Transverse colon (tissue), 4 donors: ENCODE measurements at places on chromosomes 12 and 14. TPM values are rescaled to one million over a fixed set of nuclear protein-coding genes. Genes with fewer than 3 reads are reported as not detected.

The CCDC60 gene
- 2.4 TPM for total RNA-seq

The PTGER2 gene
- 6.6 TPM for total RNA-seq

The DGLUCY gene
- 110 TPM for total RNA-seq

- peaks cover 5% of the 10 kb centered on the region for H3K4me1 ChIP-seq
- no peaks in the 10 kb centered on the region for H3K27me3 ChIP-seq
- no peaks in the 10 kb centered on the region for H3K36me3 ChIP-seq
- DNase-seq: no peak
- no peak overlapping the region for H3K27ac ChIP-seq
Observed at GRCh38 chr12:50609292-50609874, 104.6 kb downstream of the DIP2B start.

DNA sequence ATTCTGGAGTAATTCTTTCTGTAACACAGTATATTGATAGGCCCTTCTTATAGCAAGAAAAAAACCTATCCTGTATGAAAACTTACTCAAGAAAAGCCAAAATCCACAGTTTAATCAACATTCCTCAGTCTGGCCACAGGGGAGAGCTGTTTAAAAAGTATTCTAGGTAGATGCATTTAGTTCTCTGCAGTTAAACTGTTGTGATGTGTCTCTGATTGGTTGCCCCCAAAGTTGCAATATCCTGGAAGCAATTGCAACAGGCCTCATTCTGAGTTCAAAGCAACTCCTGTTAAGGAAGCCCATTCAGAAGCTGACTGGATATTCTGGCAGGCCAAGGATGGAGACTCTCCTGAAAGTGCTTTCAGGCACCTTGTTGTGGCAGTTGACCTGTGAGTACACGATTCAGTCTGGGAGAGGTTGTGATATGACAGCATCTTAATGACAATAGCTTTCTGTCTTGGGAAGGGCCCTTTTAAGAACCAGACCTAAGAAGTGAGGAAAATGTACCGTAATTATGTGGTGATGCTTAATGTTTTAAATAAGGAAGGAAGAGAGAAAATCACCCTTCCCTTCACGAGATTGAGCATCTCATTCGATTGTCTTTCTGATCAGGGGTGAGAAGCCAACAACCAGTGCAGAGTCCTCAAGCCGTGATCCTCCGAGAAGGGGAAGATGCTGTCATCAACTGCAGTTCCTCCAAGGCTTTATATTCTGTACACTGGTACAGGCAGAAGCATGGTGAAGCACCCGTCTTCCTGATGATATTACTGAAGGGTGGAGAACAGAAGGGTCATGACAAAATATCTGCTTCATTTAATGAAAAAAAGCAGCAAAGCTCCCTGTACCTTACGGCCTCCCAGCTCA, 420.7 kb downstream of the DAD1 start:
- H3K4me1 ChIP-seq: peaks cover 7% of the 10 kb centered on the region
- no peaks in the 10 kb centered on the region for H3K27me3 ChIP-seq
- H3K27ac ChIP-seq: no peak overlapping the region
- DNase-seq: no peak
- H3K36me3 ChIP-seq: no peaks in the 10 kb centered on the region

- H3K36me3 ChIP-seq: no peaks in the 10 kb centered on the region
- H3K4me1 ChIP-seq: peaks cover 13% of the 10 kb centered on the region
- H3K27me3 ChIP-seq: no peaks in the 10 kb centered on the region
- no peak overlapping the region for H3K4me3 ChIP-seq
- H3K27ac ChIP-seq: no peak overlapping the region
Observed at GRCh38 chr12:64800640-64801039, 23.8 kb upstream of the TBC1D30 start.

GRCh38 chr12:26636710-26637328, 196.2 kb downstream of the ITPR2 start:
- no peaks in the 10 kb centered on the region for H3K4me1 ChIP-seq
- H3K4me3 ChIP-seq: no peak overlapping the region
- H3K27me3 ChIP-seq: no peaks in the 10 kb centered on the region
- H3K36me3 ChIP-seq: no peaks in the 10 kb centered on the region
- peak overlapping the region; percentile 40 for H3K27ac ChIP-seq

- H3K27ac ChIP-seq: no peak overlapping the region
- H3K4me1 ChIP-seq: no peaks in the 10 kb centered on the region
- no peaks in the 10 kb centered on the region for H3K27me3 ChIP-seq
- no peak for DNase-seq
- peaks cover 5% of the 10 kb centered on the region for H3K36me3 ChIP-seq
Observed at GRCh38 chr12:27667540-27667939, 28.7 kb upstream of the REP15 start.

- H3K27me3 ChIP-seq: no peaks in the 10 kb centered on the region
- no peaks in the 10 kb centered on the region for H3K36me3 ChIP-seq
- no peak overlapping the region for H3K4me3 ChIP-seq
- peak overlapping the region; percentile 49 for H3K27ac ChIP-seq
- H3K4me1 ChIP-seq: peaks cover 12% of the 10 kb centered on the region
- no peak for DNase-seq
Observed at GRCh38 chr12:70255311-70255710, 12.1 kb downstream of the CNOT2 start.

- H3K27me3 ChIP-seq: no peaks in the 10 kb centered on the region
- no peaks in the 10 kb centered on the region for H3K36me3 ChIP-seq
- H3K27ac ChIP-seq: no peak overlapping the region
- no peaks in the 10 kb centered on the region for H3K4me1 ChIP-seq
- no peak for DNase-seq
Observed at GRCh38 chr14:33631021-33631420, 319.9 kb downstream of the EGLN3 start.

- no peaks in the 10 kb centered on the region for H3K36me3 ChIP-seq
- H3K4me3 ChIP-seq: no peak overlapping the region
- no peak overlapping the region for H3K27ac ChIP-seq
Observed at GRCh38 chr12:50882563-50882962, 39.8 kb downstream of the TMPRSS12 start.
